ENCODE measurements at places on chromosomes 1 and 21.

GRCh38 chr1:226107471-226108460 lies 45.2 kb downstream of the H3-3A start:
- no peak for DNase-seq

DNA sequence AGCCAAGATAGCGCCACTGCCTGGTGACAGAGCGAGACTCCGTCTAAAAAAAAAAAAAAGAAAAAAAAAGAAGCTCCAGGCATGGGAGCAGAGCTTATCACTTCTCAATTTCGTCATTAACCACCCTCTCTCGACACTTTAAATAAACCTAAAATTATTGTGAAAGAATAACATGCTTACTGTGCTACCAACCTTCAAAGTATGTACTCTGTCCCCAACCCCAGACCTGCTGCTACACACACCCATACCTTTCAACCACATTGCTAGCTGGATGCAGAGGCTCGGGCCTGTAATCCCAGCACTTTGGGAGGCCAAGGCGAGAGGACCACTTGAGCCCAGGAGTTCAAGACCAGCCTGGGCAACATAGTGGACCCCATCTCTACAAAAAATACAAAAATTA lies 38.7 kb downstream of the GNPAT start:
- no peak for DNase-seq

DNA sequence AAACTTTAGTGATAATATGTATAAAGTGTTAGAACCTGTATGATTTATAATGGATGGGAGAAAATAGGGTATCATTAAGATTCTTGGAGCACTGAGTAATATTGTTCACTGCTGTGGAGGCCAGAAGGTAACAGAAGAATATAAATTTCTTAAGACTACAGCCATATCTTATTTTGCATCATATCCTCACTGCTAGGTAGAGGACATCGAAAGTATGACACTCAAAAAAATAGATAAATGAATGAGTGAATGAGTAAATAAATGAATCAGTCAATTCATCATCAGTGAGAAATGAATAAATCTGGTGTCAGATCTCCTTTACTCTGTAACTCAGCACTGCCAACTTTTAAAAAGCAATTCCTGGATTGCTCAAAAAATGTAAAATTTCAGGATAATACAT lies 33.2 kb downstream of the RGS13 start:
- no peak for DNase-seq

GRCh38 chr1:226674892-226675714 lies 64.0 kb downstream of the ITPKB start:
- peak; percentile 63 for DNase-seq

GRCh38 chr1:77036560-77036959 lies 169.3 kb downstream of the ST6GALNAC5 start:
- DNase-seq: no peak

GRCh38 chr1:42335050-42335808 lies at the start of gene FOXJ3:
FOXJ3 (minus strand) TSS chr1:42335235; CDS start chr1:42311093, 24,142 bp downstream.
- peak; percentile 87 for DNase-seq

DNA sequence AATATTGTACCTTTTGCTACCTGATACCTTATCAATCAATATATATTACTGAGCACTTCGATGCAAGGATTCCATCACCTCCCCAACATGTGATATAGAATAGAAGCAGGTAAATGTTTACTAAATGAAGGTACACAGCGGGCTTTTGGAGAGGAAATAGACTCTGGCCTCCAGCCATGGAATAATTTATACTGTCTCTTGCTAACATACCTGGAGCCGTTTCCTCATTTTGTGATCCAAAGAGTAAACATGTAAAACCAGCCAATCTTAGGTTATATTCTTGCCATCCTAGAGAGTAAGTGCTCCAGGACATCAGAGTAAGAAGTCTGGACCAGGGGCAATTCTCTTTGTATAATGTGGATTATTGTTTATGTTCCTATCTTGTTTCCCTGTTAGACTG lies 39.4 kb downstream of the NDUFS5 start:
- no peak for DNase-seq

DNA sequence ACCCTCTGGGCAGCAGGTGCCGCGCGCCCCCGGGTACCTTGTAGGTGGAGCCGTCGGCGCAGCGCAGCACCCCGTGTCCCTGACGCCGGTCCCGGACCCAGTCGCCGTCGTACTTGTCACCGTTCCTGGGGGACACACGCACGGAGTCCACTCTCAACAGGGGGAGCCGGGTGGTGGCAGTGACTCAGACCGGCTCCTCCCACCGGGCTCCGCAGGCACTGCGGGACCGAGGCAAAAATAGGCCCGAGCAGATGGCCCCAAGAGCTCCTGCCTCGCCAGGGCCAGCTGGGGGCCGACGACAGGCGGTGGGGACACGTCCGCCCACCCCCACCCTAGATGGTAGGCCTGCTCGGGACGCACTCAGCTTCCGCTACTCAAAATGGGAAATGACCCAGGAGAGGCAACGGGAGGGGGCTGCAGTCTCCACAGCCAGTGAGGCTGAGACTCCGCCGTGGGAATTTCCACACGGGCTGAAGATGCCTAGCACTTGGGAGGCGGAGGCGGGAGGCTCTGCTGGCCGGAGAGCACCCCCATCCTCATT lies 6.3 kb downstream of the MORN1 start:
- DNase-seq: no peak

DNA sequence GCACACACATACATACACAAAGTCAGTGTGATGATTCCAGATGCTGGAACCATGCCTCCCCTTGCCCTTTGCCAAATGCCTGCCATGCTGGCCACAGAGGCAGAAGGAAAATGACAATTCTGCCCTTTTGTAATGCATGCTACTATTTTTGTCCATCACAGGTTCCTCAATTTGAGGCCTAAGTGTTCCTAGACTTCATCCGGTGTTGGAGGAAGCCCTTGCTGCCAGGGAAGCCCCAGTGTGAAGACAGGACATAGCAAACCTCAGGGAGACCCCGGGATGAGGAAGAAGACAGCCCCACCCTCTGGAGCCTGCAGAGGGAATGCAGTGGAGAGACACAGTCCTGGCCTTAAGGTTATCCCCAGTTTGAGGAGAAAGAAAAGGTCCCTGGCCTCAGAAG lies 14.4 kb downstream of the PRR9 start:
- DNase-seq: no peak

GRCh38 chr1:108601708-108602410 lies 42.0 kb downstream of the EEIG2 start:
- DNase-seq: no peak
